T-helper 17 cell (primary cell): ENCODE measurements at places on chromosomes 1 and 21. TPM values are rescaled to one million over a fixed set of nuclear protein-coding genes. Genes with fewer than 3 reads are reported as not detected.

- H3K4me3 ChIP-seq: no peak overlapping the region
- DNase-seq: no peak
- H3K36me3 ChIP-seq: peaks cover 4% of the 10 kb centered on the region
- peaks cover 6% of the 10 kb centered on the region for H3K4me1 ChIP-seq
- peaks cover 66% of the 10 kb centered on the region for H3K27me3 ChIP-seq
Measured at GRCh38 chr1:152515434-152515783, 1.1 kb downstream of the CRCT1 start.

GRCh38 chr21:36549470-36549869, 69.5 kb upstream of the CLDN14 start:
- H3K4me3 ChIP-seq: no peak overlapping the region
- no peaks in the 10 kb centered on the region for H3K36me3 ChIP-seq

GRCh38 chr1:164347980-164348379, 211.0 kb upstream of the PBX1 start:
- H3K4me1 ChIP-seq: no peaks in the 10 kb centered on the region
- H3K4me3 ChIP-seq: no peak overlapping the region
- no peak for DNase-seq
- no peaks in the 10 kb centered on the region for H3K36me3 ChIP-seq
- H3K27me3 ChIP-seq: no peaks in the 10 kb centered on the region
- no peak overlapping the region for H3K27ac ChIP-seq

GRCh38 chr1:27527890-27528817, 38.2 kb upstream of the WASF2 start:
- H3K4me3 ChIP-seq: peak overlapping the region; percentile 97
- no peaks in the 10 kb centered on the region for H3K27me3 ChIP-seq
- H3K36me3 ChIP-seq: peaks cover 8% of the 10 kb centered on the region
- DNase-seq: peak; percentile 46

DNA sequence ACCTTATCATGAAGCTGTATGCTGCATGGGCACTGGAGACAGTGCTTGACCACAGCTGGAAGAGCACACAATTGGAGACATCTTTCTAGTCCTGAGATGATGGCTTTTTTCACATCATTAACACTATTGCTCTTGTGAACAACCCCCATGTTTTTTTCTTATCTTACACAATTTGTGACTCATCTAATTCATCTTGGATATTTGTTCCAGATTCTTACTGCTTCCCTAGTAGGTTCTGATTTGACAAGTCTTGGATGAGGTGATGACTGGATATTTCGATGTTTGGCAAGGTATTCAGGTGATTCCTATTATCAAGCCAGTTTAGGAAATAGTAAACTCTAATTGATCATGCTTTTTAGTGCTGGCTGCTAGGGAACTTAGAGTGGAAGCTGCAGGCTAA, 23.7 kb downstream of the HLX start:
- no peaks in the 10 kb centered on the region for H3K4me1 ChIP-seq
- no peaks in the 10 kb centered on the region for H3K36me3 ChIP-seq
- H3K4me3 ChIP-seq: no peak overlapping the region
- no peak overlapping the region for H3K27ac ChIP-seq

GRCh38 chr1:192610112-192610889, 25.6 kb upstream of the RGS13 start:
- H3K4me3 ChIP-seq: no peak overlapping the region
- H3K36me3 ChIP-seq: no peaks in the 10 kb centered on the region
- H3K4me1 ChIP-seq: peaks cover 12% of the 10 kb centered on the region
- no peak overlapping the region for H3K27ac ChIP-seq
- H3K27me3 ChIP-seq: no peaks in the 10 kb centered on the region
- DNase-seq: no peak

GRCh38 chr21:44568261-44568660, 5.3 kb upstream of the KRTAP10-4 start:
- no peak for DNase-seq
- no peak overlapping the region for H3K27ac ChIP-seq
- peaks cover 9% of the 10 kb centered on the region for H3K4me1 ChIP-seq
- no peak overlapping the region for H3K4me3 ChIP-seq
- H3K27me3 ChIP-seq: peaks cover 19% of the 10 kb centered on the region

Gene MT1HL1
- not detected for total RNA-seq

Gene AKR7A3
- total RNA-seq: 1.4 TPM

Gene APCS
- total RNA-seq: not detected
